Activated T-helper 1 cell treated with anti-CD3 and anti-CD28 coated beads, Interleukin-12 subunit alpha, Interleukin-12 subunit beta, Interleukin-2, Interleukin-4 antibody, amounts not matched to agents 30 ng/mL and 10 ng/mL and 1 ng/mL, durations not matched to agents 14 hours and 24 hours and 36 hours (primary cell): ENCODE measurements at places on chromosomes 3 and 15.

GRCh38 chr3:33054100-33055092, 42.5 kb downstream of the GLB1 start:
- no peak for DNase-seq

- no peak for DNase-seq
These were observed 231.1 kb upstream of the CNTN6 start for GRCh38 chr3:861721-862120.

DNA sequence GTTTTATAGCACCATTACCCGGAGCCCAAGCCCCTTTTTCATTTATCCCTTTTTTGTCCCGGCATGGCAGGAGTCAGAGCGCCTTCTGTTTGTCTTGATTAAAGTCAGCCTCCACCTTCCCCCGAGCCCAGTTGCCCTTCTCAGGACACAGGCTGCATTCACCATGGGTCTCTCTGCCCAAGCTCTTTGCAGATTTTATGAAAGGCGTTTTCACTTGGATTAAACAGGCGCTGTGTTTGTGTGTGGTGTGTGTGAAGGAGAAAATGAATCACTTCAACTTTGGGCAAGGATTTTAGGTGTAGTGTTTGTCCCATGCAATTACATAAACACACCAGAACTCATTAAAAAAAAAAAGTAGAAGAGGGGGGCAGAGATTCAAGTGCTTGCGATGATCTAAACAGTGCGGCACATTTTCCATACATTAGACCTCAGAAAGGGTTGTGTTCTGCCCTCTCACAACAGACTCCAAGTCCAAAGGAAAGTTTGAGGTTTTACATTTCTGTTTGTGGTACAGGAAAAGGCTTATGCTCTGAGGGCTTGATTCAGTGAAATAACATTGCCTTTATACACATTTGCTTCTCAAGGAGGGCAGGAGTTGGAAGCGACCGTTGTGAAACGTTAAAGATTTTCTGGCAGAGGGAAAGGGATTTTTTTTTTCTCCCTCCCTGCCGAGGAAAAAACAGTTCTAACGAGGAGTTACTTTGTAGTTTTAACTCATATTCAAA, 14.5 kb upstream of the IL16 start:
- no peak for DNase-seq

DNA sequence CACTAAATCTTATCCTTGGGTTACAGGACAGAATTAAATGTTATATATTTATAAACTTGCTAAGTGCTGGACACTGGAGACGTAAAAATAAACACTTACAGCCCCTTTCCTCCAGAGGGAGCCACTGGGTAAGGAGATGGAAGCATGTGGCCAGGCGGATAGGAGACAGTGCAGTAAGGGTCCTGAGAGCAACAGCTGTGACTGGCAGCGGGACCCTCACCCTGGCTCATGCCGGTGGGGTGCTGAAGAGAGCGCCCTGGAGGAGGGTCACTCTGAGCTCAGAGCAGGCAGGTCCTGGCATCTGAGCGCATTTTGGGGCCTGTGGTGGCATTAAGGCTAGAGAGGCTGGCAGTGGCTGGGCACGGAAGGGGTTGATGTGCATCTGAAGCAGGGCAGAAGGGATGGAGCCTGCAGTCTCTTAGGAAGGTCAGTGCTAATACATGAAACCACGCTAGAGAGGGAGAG, 16.0 kb downstream of the SEC61A1 start:
- no peak for DNase-seq

- DNase-seq: no peak
These were observed 38.0 kb downstream of the RAB7A start for GRCh38 chr3:128763967-128764366.

DNA sequence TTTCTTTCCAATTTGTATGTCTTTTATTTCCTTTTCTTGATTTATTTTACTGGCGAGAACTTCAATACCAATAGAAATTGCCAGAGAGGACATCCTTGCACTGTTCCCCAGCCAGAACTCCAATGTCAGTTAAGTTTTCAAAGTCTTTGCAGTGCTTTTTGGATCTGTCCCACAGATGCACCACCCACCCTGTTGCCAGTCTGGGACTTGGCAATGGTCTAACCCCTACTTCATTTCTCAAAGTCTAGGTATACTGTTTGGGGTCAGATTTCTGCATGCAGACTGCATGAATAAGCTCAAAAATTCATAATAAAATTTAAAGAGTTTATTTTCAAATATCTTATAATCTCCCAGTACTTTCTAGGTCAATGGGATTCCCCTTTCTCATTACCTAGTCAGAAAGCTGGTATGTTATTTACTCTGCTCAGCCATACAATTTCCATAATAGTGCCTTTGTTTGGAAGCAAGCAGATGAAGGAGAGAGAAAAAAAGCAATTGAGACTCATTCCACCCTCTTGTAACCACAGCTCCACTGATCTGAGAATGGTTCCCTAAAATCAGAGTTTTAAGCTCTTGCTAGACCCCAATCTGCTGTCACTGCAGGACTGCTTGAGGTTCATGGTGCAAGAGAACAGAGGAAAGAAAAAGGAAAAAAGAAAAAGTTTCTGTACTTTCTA, 125.9 kb upstream of the PLXND1 start:
- DNase-seq: no peak

- no peak for DNase-seq
These were observed 4.7 kb downstream of the GAP43 start for GRCh38 chr3:115628075-115628412.

GRCh38 chr3:184129012-184129411, 6.1 kb upstream of the EIF2B5 start:
- no peak for DNase-seq

GRCh38 chr3:113873293-113873692, 34.7 kb downstream of the GRAMD1C start:
- no peak for DNase-seq

GRCh38 chr15:70650567-70651302, 112.6 kb downstream of the UACA start:
- no peak for DNase-seq

DNA sequence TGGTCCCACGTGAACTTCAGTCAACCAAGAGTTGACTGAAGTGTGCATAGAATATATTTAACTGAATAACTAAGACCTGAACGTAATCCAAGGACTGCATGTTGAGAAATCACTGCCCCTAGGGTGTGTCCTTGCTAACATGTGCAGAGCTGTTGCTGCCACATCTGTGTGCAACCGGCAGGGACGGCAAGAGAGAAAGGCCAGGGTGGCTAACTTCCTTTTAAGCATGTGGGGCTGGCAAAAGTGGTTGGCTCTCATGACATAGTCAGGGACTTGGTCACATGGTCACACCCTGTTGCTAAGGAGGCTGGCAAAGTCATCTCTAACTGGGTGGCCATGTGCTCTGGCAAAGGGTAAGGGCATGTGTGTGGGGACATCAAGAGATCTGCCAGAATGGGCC, 52.4 kb downstream of the GASK1A start:
- DNase-seq: no peak

DNA sequence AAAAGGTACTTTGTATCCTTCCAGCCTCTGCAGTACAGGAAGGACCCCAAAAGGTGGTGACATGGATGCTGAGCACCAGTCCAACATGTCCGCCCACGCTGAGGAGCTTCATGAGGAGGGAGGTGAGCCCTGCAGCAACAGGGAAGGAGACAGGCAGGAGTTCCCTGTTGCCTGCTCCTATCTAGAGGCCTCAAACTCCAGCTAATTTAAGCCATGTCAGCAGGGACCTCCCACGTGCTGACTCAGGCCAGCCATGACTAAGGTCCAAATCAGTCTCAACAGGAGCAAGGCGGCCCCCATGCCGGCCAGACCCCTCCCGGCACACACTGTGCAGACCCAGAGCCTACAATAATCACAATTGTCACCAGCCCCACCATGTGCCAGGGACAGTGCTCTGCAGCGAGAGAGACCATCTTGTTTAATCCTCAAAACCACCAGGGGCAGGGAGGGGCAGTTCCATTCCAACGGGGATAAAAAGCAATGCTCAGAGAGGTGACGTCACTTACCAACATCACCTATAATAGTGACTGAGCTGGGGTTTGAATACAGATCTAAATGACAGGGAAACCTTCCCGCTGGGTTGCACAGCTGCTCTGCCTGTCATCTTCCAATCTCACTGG, 54.5 kb upstream of the GATA2 start:
- DNase-seq: no peak

DNA sequence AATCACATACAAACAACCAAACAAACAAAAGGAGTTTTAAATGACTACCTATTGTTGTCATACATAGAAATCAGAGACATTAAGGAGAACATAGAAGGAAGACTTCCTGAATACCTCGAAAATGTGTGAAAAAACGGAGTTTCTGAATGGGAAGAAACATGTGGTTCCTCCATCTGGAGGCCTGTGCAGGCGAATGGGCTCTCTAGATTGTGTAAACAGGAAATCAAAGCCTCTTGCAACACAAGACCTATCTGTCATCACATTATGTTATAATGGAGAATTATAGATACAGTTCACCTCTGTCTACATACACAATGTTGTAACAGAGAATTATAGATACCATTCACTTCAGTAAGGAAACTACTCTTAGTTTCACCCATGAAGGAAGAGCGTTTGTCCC, 44.1 kb downstream of the RUBCN start:
- DNase-seq: no peak

DNA sequence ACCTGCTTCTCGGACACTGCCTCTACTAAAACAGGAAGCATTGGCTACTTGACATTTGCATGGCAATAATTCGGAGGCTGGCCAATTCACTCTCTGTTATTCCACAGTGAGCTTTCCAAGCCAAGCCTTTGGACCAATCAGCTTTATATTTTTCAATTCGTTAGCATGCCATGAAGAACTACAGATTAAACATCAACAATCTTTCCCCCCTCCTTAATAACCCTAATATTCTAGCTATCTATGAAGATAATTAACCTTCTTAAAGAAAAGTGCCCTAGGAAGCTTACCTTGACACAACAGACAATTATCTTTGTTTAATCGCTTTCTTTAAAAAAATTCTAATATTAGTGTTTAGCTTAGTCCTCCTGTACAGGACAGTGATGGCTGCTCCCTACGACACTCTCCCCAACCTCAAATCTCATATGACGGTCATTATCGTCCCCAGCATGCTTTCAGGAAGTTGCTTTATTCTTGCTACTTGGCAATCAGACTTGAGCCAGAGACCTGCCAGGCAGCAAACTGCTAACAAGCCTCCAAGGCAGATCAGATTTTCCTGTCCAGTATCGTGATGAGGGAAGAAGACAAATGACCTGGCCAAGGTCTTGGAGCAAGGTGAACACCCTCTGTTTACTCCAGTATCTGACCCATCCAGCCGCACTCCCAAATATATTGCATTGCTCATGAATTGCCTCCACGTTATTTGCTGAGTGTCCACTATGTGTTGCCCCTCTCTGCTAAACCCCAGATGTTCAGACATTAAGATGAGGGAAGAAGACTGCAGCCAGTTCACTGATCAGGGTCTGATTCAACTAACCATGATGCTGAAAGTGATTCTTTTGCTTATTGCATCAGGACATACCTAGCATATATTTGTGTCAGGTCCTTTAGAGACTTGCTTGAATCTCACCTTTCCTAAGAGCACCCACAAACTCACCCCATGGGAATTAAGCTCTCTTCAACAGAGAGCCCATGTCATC, 68.1 kb upstream of the LPP start:
- no peak for DNase-seq

GRCh38 chr3:15390460-15390859, 36.9 kb downstream of the METTL6 start:
- DNase-seq: no peak

DNA sequence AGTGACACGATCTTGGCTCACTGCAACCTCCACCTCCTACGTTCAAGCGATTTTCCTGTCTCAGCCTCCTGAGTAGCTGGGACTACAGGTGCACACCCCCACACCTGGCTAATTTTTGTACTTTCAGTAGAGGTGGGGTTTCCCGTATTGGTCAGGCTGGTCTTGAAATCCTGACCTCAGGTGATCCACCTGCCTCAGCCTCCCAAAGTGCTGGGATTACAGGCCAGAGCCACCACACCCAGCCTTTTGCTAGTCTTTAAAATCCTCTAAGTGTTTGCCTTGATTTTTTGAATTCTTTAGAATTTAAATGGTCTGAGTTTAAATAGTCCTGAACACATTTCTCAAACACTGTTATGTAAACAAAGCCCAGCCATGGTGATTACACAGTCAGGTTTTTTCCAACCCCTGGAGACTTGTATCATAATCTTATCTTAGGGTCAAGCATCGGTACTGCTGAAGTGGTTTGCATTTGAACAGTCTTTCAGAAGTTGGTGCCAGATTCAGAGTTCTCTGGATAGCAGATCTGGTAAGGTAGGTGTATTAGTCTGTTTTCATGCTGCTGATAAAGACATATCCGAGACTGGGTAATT, 28.2 kb upstream of the PIAS1 start:
- DNase-seq: no peak

- DNase-seq: no peak
These were observed 32.4 kb downstream of the SELENOT start for GRCh38 chr3:150635526-150635925.

DNA sequence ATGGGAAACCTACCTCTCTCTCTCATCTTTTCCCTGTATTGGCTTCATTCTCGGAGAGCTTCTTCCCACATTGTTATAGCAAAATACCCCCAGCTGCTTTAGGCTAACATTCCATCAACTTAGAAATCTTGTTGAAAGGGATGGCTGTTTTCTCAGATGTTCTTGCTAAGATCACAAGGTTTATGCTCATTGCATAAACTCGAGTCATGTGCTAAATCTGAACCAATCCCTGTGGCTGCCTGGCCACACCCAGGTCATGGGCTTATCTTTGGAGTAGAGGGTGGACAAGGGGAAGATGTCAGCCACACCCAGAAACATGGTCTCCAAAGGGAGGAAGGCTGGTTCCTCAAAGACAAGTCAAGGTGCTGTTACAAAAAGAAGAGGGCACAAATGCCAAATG, 150.6 kb upstream of the UMPS start:
- no peak for DNase-seq

GRCh38 chr15:68790242-68790575, 30.5 kb downstream of the ANP32A start:
- no peak for DNase-seq

DNA sequence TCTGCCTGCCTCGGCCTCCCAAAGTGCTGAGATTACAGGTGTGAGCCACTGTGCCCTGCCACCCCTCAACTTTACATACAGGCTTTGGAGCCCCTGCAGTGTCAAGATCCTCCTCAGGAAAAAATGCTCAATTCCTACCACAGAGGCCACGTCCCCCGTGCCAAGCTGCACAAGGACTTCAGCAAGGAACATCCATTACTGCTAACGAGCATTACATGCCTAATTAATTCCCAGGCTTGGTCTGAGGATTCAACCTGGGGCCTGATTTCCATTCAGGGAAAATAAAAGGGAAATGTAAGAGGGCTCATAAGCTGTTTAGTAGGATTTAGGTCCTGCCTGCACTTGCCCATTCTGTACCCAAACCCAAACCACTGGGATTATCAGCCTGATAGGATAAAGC, 161.4 kb downstream of the RAB11A start:
- no peak for DNase-seq
